ENCODE measurements at places on chromosomes 16 and 17. TPM values are rescaled to one million over a fixed set of nuclear protein-coding genes. Genes with fewer than 3 reads are reported as not detected.

CCDC43 gene
- 34.0 TPM for total RNA-seq

KRTAP2-3 gene
- not detected for total RNA-seq

C17orf67 gene
- total RNA-seq: 1.8 TPM

CMTM2 gene
- not detected for total RNA-seq

CCL4 gene
- total RNA-seq: 2.3 TPM

CRHR1 gene
- total RNA-seq: 20.6 TPM

KRT23 gene
- 9.0 TPM for total RNA-seq

ARL5C gene
- 1.3 TPM for total RNA-seq

NPTX1 gene
- 12.9 TPM for total RNA-seq

TBX6 gene
- total RNA-seq: 0.66 TPM

CDC6 gene
- total RNA-seq: 6.3 TPM

TBC1D3H gene
- not detected for total RNA-seq

FZD2 gene
- total RNA-seq: 15.1 TPM

OTOP2 gene
- total RNA-seq: not detected

TRPV2 gene
- 11.9 TPM for total RNA-seq

ZNF469 gene
- 11.7 TPM for total RNA-seq

EFCAB5 gene
- total RNA-seq: 1.3 TPM

SUPT4H1 gene
- total RNA-seq: 38.3 TPM

KRTAP3-1 gene
- total RNA-seq: not detected

SGCA gene
- 13.5 TPM for total RNA-seq

SCNN1B gene
- 0.66 TPM for total RNA-seq

NPIPA2 gene
- total RNA-seq: 1.0 TPM

Data from camera-type eye (tissue), 1 donor.